ENCODE measurements at places on chromosomes 4 and X.

DNA sequence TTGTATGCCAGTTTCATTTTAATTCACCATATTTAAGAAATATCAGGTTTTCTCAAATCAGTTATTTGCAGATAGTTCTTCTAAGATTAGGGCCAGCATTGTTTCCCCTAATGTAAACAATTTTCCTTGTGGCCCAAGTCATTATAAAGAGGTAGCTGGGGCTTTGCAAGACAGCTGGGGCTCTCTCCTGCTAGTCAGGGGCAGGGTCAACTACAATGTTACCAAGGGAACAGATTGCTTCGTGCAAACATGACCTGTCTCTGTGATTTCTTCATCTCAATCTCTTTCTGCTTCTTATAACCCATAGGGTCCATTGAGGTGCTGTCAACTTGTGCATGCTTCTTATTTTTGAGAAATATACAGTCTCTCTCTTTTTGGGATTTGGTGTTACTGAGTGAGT is 12.1 kb downstream of the ARMCX6 start:
- DNase-seq, result no peak

DNA sequence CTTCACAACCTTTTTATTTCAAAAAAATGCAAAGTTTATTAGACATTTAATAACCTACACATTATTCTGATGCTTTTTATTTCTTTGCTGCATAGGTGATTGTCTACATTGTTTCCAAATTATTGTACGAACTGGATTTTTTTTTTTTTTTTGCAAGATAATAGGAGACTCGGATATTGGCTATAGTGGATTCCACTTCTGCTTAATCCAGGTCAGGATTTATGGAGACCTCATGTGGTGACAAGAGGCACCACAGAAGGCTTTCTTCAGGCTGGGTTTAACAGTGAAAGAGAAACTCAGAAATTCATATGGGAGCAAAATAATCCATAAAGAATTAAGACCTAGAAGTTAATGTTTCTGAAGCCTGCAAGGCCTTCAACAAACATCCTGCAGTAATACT is 2.4 kb upstream of the SLIT2 start:
- no peak for DNase-seq

GRCh38 chr4:76628251-76628650 is 193.2 kb downstream of the SHROOM3 start:
- DNase-seq, result no peak

DNA sequence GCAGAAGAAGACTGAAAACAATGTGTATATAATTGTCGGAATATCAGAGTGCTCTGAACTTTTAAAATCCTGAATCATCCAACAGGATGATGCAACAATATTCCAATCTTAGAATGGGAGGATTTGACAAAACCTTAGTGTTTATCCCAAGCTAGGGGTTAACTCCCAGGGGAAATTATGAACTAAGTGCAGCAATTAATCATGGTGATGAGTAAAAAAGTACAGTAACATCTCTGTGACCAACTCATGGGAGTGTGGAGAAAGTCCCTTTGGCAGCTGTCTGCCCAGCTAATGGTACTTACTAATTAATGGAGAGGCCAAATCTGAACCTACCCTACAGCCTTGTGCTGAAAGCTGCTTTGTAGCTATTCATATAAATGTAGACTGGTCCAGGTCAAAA is 257.6 kb upstream of the DDX53 start:
- no peak for DNase-seq

GRCh38 chr4:1348014-1348513 is 1.1 kb downstream of the UVSSA start:
- no peak for DNase-seq

GRCh38 chr4:152509595-152510225 is 26.2 kb downstream of the FBXW7 start:
- DNase-seq, result no peak

DNA sequence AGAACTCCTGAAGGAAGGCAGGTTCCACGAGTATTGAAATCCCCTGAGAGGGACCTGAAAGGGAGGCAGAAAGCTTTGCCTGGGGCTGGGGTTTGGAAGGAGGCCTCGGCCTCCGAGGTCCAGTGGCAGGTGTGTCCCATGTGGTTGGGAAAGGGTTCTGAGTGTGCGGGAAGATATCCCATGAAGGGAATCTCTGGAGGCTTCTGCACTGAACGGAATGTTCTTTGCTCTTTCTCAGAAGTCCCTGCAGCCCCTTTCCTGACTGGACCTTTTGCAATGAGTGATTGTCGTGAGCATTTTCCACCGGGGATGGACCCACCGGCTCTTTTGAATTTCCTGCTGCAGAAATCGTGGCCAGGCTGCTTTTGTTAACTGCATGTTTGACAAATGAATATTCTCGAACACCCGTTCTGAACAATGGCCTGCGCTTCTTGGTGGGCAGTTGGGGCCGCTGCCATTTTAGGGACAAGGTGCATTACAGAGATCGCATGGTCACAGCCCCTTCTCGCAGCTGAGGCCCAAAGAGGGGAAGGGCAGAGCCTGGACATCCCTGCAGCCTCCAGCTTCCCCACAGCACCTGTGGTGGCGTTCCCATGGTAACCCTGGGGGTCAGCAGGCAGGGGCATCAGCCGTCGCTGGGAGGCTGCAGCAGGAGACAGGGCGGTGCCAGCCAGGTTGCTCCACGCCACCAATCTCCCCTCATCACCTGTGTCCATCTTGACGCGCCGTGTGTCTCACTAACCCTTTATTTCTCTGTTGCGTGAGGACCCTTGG is 18.3 kb upstream of the HTRA3 start:
- no peak for DNase-seq

- DNase-seq, result no peak
Measured at GRCh38 chr4:1240721-1241465, 8.0 kb downstream of the CTBP1 start.

- DNase-seq, result no peak
Measured at GRCh38 chrX:110836982-110837381, 41.4 kb upstream of the CHRDL1 start.

DNA sequence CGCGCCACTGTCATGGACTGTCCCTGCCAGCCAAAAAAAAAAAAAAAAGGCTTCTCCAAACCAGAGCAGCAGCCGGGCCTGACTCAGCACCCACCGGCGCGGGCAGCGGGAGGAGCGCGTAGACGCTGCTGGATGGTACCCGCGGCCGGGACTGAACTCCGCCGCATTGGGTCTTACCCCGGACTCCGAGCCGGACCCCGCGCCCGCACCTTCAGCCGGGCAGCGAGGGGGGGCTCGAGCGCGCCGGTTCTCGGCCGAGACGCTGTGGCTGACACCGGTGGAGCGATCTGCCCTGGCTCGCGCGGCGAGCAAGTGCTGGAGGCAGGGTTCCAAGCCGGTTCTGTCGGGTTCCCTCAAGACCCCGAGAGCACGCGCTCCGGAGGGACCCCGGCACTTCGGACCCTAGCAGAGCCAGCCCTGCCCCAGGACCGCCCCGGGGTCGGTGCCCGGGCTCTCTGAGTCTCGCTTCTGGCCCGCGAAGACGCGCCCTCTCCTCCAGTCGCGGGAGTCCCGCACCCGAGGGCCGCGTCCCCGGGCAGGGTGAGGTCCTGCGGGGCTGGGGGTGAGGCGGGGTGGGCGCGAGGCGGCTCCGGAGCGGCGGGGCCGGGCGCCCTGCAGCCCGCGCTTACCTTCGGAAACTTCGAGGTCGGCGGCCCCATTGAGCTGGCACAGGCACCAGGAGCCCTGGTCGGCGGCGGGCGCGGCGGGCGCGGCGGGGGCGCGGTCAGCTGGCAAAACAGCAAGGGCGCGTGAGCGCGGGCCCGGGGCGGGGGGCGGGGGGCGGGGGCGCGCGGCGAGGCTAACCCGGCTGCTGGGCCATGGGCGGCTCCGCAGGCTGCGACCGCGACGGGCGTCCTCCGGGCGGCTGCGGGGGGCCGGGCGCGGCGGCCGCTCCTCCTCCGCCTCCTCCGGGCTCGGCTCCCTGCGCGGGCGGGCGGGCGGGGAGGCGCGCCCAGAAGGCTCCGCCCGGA is 11.8 kb upstream of the MAN2B2 start:
- DNase-seq, result no peak

DNA sequence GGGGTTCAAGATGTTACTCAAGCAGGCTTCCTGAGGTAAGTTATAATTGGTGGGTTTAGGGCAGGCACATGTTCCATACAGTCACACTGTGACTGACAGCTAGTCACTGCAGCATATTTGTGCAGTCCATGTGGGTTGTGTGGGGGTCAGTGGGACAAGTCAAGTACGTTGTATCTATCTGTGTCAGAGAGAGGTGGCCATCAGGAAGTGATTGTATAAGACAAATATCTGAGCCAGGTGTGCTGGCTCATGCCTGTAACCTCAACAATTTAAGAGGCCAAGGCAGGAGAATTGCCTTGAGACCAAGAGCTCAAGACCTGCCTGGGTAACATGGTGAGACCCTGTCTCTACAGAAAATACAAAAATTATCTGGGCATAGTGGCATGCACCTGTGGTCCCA is 509.3 kb downstream of the CENPC start:
- no peak for DNase-seq

DNA sequence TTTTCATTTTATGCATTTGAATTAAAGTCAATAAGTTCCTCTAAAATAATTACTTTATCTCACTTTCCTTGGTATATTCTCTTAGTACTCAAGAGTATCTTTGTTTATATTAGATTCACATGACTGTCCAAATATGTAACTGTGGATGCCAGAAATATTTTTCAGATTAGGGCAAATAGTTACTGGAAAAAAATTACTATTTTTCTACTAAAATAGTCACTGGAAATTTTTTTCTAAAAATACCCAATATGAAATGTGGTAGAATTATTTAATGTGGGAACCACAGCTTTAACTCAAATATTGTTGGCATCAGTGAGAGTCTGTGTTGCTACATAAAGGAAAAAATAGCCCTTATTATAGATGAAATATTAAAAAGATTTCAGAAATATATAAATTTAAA is 70.4 kb upstream of the NMU start:
- DNase-seq, result no peak

DNA sequence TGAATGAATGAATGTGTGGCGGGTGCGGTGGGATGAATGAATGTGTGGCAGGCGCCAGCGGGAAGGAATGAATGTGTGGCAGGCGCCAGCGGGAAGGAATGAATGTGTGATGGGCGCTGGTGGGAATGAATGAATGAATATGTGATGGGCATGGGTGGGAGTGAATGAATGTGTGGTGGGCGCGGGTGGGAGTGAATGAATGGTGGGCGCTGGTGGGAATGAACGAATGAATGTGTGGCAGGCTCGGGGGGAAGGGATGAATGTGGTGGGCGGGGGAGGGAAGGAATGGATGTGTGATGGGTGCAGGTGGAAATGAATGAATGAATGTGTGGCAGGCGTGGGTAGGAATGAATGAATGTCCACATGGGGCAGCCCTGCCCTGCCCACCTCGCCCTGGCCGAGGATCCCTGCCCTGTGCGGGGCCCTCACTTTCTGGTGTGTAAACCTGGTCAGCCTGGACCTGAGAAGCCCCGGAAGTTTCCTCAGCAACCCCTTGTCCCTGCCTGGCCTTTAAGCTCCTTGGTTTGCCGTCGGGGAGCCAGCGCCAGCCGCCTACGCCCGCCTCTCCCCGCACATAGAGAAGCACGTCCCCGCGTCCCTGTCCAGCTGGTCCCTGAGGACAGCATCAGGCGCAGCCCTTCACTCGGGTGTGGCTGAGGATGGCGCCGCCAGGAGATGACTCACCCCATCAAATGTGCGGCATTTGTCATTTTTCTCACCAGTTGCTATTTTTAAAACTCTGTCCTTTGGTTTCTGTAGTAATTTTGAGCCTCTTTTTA is 112.8 kb upstream of the LRPAP1 start:
- DNase-seq, result no peak

- no peak for DNase-seq
Measured at GRCh38 chr4:53748328-53748772, 157.1 kb upstream of the LNX1 start.

DNA sequence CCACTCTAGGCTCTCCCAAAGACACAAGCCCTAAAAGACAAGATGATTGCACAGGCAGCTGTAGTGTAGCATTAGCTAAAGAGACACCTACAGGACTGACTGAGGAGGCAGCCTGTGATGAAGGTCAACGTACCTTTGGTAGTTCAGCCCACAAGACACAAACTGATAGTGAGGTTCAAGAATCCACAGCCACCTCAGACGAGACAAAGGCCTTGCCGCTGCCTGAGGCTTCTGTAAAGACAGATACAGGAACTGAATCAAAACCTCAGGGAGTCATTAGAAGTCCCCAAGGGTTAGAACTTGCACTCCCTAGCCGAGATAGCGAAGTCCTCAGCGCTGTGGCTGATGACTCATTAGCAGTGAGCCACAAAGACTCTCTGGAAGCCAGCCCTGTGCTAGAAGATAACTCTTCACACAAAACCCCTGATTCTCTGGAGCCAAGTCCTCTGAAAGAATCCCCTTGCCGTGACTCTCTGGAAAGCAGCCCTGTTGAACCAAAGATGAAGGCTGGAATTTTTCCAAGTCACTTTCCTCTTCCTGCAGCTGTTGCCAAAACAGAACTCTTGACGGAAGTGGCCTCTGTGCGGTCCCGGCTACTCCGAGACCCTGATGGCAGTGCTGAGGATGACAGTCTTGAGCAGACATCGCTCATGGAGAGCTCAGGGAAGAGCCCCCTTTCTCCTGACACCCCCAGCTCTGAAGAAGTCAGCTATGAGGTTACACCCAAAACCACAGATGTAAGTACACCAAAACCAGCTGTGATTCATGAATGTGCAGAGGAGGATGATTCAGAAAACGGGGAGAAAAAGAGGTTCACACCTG is 306.3 kb downstream of the ANK2 start:
- DNase-seq, result peak; percentile 77

GRCh38 chr4:54662901-54663585 is 5.3 kb downstream of the KIT start:
- no peak for DNase-seq

- no peak for DNase-seq
Measured at GRCh38 chr4:88147799-88148217, 10.6 kb downstream of the ABCG2 start.

DNA sequence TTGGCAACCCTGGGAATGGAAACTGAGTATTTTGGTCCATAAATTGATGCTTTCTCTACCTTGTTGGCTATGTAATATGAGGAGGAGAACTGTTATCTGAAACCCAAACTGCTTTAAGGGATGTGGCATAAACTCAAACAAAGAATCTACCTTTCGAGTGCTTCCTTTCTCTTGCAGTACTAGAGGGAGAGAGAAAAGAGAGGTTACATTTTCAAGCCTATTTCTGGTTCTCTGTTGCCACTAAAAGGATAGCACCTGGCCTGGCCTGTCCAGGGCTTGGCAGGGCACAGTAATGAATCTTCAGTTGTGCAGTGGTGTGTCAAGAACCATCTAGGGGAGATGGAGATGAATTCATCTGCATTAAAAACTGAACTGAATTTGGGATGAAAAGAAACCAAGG is 308.6 kb downstream of the PTTG2 start:
- no peak for DNase-seq

- no peak for DNase-seq
Measured at GRCh38 chr4:98802770-98803198, 126.1 kb downstream of the EIF4E start.

- DNase-seq, result no peak
Measured at GRCh38 chr4:186931519-186931918, 207.9 kb upstream of the FAT1 start.
